ENCODE measurements at places on chromosomes 12 and 14. TPM values are rescaled to one million over a fixed set of nuclear protein-coding genes. Genes with fewer than 3 reads are reported as not detected.

- H3K4me1 ChIP-seq: peaks cover 29% of the 10 kb centered on the region
- H3K4me3 ChIP-seq: peak overlapping the region; percentile 88
- peak overlapping the region; percentile 97 for H3K27ac ChIP-seq
- no peaks in the 10 kb centered on the region for H3K27me3 ChIP-seq
Measured at GRCh38 chr14:50362764-50363713, 33.6 kb downstream of the CDKL1 start.

- no peak overlapping the region for H3K27ac ChIP-seq
- peaks cover 46% of the 10 kb centered on the region for H3K4me1 ChIP-seq
- no peak for DNase-seq
- peak overlapping the region; percentile 91 for H3K4me3 ChIP-seq
- H3K36me3 ChIP-seq: peaks cover 2% of the 10 kb centered on the region
Measured at GRCh38 chr12:108728820-108729611, 2.3 kb downstream of the CORO1C start.

- no peaks in the 10 kb centered on the region for H3K27me3 ChIP-seq
- DNase-seq: no peak
- no peak overlapping the region for H3K27ac ChIP-seq
- no peak overlapping the region for H3K4me3 ChIP-seq
- peaks cover 27% of the 10 kb centered on the region for H3K36me3 ChIP-seq
Measured at GRCh38 chr14:73173092-73173735, 36.9 kb downstream of the PSEN1 start.

DNA sequence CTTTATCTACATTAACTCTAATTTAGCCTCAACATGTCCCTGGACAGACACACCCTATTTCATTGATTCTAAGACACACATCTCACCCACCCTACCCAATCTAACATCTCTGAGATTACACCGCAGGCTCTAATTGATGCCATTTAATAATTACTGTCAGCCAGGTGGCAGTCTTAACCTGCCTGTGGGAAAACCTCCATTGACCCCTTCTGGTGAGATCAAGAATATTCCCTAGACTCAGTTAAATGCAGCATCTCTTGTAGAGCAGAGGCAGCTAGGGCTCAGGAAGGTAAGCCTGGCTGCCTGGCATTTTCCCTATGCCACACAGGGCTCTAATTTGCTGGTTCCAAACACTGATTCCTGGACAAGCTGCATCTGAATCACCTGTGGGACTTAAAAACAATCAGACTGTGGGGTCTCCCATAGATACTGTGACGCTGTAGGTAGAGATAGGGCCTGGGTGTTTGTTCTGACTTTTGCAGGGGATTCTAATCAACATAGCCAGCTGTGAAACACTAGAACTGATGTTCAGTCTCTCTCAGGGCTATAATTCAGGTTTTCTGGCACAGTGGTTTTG, 14.3 kb downstream of the MCRS1 start:
- DNase-seq: no peak
- no peaks in the 10 kb centered on the region for H3K27me3 ChIP-seq
- peaks cover 8% of the 10 kb centered on the region for H3K4me1 ChIP-seq
- no peak overlapping the region for H3K27ac ChIP-seq
- H3K4me3 ChIP-seq: no peak overlapping the region

DNA sequence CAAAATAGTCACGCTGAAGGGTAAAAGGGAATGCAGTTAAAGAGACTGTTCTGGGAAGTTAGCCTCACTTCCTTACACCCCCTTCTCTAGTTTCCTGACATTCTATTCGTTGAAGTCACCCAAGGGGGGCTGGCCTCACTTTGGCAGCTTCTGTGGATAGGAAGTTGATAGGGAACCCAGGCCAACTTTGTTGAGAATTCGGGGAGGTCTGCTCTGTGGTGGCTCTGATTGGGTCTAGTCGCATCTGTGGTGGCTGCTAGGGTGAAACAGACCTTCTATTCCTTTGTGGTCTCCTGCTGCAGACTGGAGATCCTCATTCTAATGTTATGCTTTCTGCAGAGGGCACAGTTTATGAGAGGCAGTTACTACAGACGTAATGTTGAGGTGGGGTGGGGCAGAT, 28.8 kb upstream of the GZMB start:
- peak overlapping the region; percentile 62 for H3K4me3 ChIP-seq
- H3K4me1 ChIP-seq: peaks cover 79% of the 10 kb centered on the region
- H3K27ac ChIP-seq: peak overlapping the region; percentile 86
- no peak for DNase-seq
- no peaks in the 10 kb centered on the region for H3K27me3 ChIP-seq

DNA sequence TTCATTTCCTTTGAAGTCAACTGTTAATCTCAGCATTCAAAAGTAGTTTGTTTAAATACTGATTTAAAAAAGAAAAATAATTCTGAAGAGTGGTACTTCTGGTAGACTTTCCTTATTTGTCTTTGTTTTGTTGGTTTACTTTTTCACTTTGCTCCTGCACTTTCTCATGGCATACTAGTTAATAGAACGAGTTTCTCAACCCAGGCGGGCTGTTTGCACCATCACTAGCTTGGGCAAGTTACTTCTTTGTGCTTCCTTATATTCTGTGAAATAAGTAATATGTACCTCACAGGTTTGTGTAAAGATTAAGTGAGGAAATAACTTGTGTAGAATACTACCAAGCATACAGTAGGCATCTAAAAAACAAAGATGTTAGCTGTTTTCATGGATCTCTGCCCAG, 45.5 kb downstream of the SLC38A6 start:
- no peak for DNase-seq
- no peak overlapping the region for H3K27ac ChIP-seq
- peaks cover 4% of the 10 kb centered on the region for H3K27me3 ChIP-seq
- no peak overlapping the region for H3K4me3 ChIP-seq
- H3K4me1 ChIP-seq: no peaks in the 10 kb centered on the region

DNA sequence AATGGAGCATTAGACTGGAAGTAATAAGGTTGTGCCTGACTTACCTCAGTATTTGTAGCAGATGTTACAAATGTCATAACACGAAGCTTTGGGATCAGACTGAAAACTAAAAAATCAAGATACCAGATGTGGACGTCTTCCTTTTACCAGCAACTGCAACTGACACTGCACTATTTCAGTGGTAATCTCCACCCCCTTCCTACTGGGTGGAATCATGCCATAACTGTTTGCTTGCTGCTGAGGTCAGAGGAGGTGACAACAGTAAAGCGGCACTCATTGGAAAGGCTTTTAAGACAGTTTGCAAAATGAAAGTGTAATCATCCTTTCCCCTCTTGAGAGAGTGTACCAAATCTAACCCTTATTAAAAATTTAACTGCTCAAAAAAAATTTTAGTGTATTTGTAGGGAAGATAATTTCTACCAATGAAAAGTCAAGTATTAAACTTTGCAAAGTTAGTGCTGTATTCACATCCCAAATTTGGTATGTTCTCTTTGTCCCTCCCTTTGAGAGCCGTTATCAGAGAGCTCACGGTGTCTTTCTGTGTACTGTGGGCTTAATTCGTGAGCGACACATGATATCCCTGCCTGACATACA, 420.7 kb downstream of the NPAS3 start:
- no peak for DNase-seq
- no peak overlapping the region for H3K27ac ChIP-seq
- no peaks in the 10 kb centered on the region for H3K36me3 ChIP-seq
- H3K27me3 ChIP-seq: no peaks in the 10 kb centered on the region
- H3K4me3 ChIP-seq: no peak overlapping the region
- no peaks in the 10 kb centered on the region for H3K4me1 ChIP-seq

DNA sequence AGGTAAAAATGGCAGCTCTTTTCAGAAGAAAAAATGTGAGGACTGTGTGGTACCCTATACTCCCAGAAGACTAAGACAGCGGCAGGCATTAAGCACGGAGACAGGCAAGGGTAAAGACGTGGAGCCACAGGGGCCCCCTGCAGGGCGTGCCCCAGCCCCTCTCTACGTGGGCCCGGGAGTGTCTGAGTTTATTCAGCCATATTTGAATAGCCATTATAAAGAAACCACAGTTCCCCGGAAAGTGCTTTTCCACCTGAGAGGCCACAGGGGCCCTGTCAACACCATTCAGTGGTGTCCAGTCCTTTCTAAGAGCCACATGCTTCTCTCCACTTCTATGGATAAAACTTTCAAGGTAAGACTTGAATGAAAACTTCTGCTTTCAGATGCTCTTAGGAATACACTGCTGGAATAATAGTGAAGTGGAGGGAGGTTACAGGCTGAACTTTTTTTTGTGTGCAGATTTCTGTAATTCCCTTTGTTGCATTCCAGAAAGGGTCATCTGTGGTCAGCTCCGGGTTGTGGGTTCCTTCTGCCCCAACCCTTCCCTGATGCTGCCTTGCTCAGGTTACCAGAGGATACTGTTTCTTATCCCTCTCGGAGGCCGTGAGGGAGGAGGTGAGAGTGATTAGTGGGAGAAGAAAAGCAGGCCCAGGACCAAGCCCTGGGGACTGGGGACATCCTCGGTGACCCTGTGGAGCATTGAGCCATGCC, 58.4 kb downstream of the SLC25A47 start:
- H3K4me1 ChIP-seq: peaks cover 18% of the 10 kb centered on the region
- H3K36me3 ChIP-seq: peaks cover 1% of the 10 kb centered on the region
- no peak overlapping the region for H3K27ac ChIP-seq
- H3K4me3 ChIP-seq: no peak overlapping the region

DNA sequence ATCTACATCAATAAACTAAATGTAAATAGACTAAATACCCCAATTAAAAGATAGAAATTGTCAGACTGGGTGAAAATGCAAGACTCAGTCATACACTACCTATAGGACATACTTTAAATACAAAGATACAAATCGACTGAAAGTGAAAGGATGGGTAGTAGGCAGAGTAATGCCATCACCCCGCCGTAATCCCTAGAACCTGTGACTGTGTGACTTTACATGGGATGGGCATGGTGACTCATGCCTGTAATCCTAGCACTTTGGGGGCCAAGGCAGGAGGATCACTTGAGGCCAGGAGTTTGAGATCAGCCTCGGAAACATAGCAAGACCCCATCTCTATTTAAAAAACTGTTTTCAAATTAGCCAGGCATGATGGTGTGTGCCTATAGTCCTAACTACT, 2.6 kb upstream of the EVL start:
- no peak for DNase-seq
- H3K27me3 ChIP-seq: no peaks in the 10 kb centered on the region

DNA sequence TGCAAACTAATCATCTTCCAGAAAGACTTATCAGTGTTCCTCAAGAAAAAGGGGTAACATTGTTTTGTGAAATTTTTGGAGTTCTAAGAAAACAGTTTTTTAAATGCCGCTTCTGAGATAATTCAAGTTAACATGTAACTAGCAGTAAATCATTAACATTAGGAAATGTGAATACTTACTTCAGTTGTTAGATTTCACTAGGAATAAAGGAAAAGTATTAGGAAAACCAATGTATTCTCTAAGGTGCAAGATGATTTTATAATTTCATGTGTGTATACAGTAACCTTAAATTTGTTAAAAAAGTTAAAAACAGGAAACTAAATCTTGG, 36.8 kb downstream of the PAPOLA start:
- H3K4me3 ChIP-seq: no peak overlapping the region
- H3K36me3 ChIP-seq: peaks cover 14% of the 10 kb centered on the region
- H3K27ac ChIP-seq: no peak overlapping the region
- DNase-seq: no peak
- peaks cover 5% of the 10 kb centered on the region for H3K4me1 ChIP-seq

GRCh38 chr14:23640524-23641141, 4.5 kb downstream of the DHRS2 start:
- H3K27me3 ChIP-seq: no peaks in the 10 kb centered on the region
- H3K27ac ChIP-seq: no peak overlapping the region
- H3K4me1 ChIP-seq: no peaks in the 10 kb centered on the region
- no peak for DNase-seq
- no peak overlapping the region for H3K4me3 ChIP-seq
- H3K36me3 ChIP-seq: no peaks in the 10 kb centered on the region

- peak overlapping the region; percentile 54 for H3K4me3 ChIP-seq
- peaks cover 9% of the 10 kb centered on the region for H3K4me1 ChIP-seq
- H3K36me3 ChIP-seq: no peaks in the 10 kb centered on the region
- no peak overlapping the region for H3K27ac ChIP-seq
Measured at GRCh38 chr12:132904718-132905328, 17.4 kb upstream of the CHFR start.

GRCh38 chr14:37859177-37859576, 263.7 kb downstream of the TTC6 start:
- H3K4me3 ChIP-seq: no peak overlapping the region
- no peaks in the 10 kb centered on the region for H3K27me3 ChIP-seq
- no peak overlapping the region for H3K27ac ChIP-seq
- DNase-seq: no peak

DNA sequence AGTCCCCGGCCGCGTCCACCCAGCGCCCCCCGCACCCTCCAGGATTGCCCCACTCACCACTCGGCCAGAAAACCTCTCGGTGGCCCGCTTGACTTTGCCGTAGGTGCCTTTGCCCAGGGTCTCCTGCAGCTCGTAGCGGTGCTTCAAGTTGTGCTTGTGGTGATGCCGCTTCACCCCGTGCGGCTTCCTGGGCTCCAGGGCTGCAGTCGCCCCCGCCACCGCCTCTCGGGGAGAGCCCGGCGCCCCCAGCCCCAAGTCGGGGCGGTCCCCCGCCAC, 459 bp downstream of the NUAK1 start:
- peak; percentile 32 for DNase-seq
- H3K27ac ChIP-seq: no peak overlapping the region
- H3K4me1 ChIP-seq: peaks cover 4% of the 10 kb centered on the region
- no peaks in the 10 kb centered on the region for H3K36me3 ChIP-seq
- H3K27me3 ChIP-seq: peaks cover 67% of the 10 kb centered on the region

GRCh38 chr12:87642245-87642644, 387.0 kb downstream of the C12orf50 start:
- H3K27me3 ChIP-seq: no peaks in the 10 kb centered on the region
- no peaks in the 10 kb centered on the region for H3K4me1 ChIP-seq
- H3K27ac ChIP-seq: no peak overlapping the region
- no peaks in the 10 kb centered on the region for H3K36me3 ChIP-seq

GRCh38 chr12:90773491-90773890, 181.5 kb downstream of the CCER1 start:
- H3K4me1 ChIP-seq: no peaks in the 10 kb centered on the region
- H3K36me3 ChIP-seq: no peaks in the 10 kb centered on the region
- H3K27me3 ChIP-seq: no peaks in the 10 kb centered on the region
- no peak for DNase-seq
- no peak overlapping the region for H3K4me3 ChIP-seq

DNA sequence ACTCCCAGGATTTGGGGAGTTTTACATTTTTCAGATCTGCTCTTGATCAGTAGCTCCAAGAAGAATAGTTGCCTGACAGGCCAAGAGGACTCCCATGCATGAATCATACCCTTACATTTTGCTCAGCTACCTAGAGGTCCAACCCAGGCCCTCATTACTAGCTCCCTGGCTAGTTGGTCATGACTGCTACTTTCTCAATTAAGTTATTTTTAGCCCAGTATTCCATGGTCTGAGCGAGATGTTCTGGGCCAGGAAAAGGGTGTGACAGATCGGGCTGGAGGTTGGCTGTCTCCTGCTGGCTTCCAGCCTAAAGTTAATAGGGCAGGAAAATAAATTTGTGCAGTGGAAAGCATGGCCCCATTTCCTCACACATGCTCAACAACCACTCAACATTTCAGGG, 379.2 kb downstream of the GRIN2B start:
- no peak overlapping the region for H3K4me3 ChIP-seq
- H3K36me3 ChIP-seq: no peaks in the 10 kb centered on the region

LYZ gene
- 22.2 TPM for total RNA-seq

CLEC12A gene
- total RNA-seq: 4.0 TPM

IFNG-AS1 gene
- 5.1 TPM for total RNA-seq

ETFRF1 gene
- 16.2 TPM for total RNA-seq

TSPAN19 gene
- not detected for total RNA-seq

LRRK2 gene
- total RNA-seq: 0.64 TPM

ZFHX2 gene
- total RNA-seq: 0.75 TPM

RPS6KA5 gene
- 45.3 TPM for total RNA-seq

FANCM gene
- 17.7 TPM for total RNA-seq

CLEC4C gene
- not detected for total RNA-seq

DCN gene
- not detected for total RNA-seq
